Immature natural killer cell (primary cell): ENCODE measurements at places on chromosomes 5 and 9. TPM values are rescaled to one million over a fixed set of nuclear protein-coding genes. Genes with fewer than 3 reads are reported as not detected.

DNA sequence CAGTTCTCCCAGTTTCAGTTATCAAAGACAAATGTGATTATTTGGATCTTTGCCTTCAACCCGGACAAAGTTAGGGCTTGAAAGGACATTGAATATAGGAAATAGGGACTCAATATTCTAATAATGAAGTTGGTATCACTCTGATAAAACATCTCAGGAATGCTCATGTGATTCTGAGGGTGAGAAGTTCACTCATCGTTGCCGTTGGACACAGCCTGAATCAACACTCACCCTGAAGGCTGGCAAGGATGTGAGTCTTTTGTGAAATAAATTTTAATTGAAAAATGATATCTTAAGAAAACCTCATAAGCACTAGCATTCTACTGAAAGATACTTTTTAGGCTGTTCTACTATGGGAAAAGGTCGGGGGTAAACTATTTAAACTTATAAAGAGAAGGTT is 44.8 kb upstream of the C9orf72 start:
- no peaks in the 10 kb centered on the region for H3K4me1 ChIP-seq
- no peaks in the 10 kb centered on the region for H3K36me3 ChIP-seq
- no peak overlapping the region for H3K4me3 ChIP-seq
- H3K27me3 ChIP-seq, result peaks cover 6% of the 10 kb centered on the region

DNA sequence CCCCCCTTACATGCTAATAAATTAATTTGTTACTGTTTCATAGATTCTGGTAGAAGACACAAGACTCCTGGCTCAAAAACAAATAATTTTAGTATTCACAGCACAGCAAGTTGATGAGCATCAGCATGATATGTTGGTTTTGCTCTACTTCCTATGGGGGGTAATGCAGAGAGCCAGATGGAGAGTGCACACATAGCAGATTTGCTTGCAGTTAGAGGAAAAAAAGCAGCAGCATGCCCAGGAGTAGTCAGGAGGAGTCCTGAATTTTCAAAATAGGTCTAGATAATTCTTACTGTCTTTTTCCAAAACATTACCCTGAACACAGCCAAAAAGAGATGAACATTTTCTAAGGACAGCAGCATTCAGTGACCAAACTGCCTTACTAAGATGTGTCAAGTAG is 261.3 kb downstream of the COX7C start:
- no peak overlapping the region for H3K4me3 ChIP-seq
- H3K4me1 ChIP-seq, result no peaks in the 10 kb centered on the region
- DNase-seq, result no peak
- no peaks in the 10 kb centered on the region for H3K27me3 ChIP-seq
- no peaks in the 10 kb centered on the region for H3K36me3 ChIP-seq
- no peak overlapping the region for H3K27ac ChIP-seq

DNA sequence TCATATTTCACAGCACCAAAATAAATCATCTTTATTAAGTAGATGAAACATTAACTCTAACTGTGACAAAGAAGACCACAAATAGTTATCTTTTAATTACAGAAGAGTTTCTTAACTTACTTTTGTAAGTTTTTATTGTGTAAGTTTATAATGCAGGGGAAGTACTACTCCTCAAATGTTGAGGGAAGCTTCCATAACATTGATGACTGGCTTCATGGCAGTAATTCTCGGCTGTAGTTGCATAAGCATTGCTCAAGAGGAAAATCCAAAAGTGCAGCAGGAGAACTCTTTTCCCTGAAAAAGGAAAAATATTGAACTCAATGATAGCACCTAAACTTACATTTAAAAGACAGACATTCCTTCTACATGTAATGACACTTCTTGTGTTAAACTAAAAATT is 4.6 kb downstream of the TSLP start:
- no peaks in the 10 kb centered on the region for H3K36me3 ChIP-seq
- no peak for DNase-seq
- H3K4me1 ChIP-seq, result peaks cover 12% of the 10 kb centered on the region

DNA sequence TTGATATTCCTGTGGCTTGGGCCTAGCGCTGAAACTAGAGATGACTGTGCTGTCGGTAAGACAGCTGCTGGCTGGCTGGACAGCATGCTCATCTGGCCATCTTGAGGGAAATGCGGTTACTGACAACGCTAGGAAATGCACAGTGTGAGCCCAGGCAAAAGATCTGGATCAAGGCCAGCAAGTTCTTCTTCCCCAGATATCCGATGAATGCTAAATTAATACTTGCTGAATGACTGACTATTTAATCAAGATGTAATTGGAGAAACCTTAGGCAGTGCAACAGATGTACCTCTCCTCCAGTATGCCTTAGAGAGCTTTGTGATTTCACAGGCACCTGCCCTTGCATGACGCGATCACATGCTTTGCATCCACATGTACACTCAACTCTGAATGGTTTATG is 659.1 kb downstream of the EFNA5 start:
- no peak overlapping the region for H3K4me3 ChIP-seq
- H3K36me3 ChIP-seq, result no peaks in the 10 kb centered on the region
- H3K27me3 ChIP-seq, result no peaks in the 10 kb centered on the region
- DNase-seq, result no peak
- H3K27ac ChIP-seq, result no peak overlapping the region

GRCh38 chr5:164763206-164763605 is 1257.8 kb downstream of the MAT2B start:
- H3K36me3 ChIP-seq, result no peaks in the 10 kb centered on the region
- H3K4me1 ChIP-seq, result no peaks in the 10 kb centered on the region
- H3K4me3 ChIP-seq, result no peak overlapping the region
- no peak overlapping the region for H3K27ac ChIP-seq

DNA sequence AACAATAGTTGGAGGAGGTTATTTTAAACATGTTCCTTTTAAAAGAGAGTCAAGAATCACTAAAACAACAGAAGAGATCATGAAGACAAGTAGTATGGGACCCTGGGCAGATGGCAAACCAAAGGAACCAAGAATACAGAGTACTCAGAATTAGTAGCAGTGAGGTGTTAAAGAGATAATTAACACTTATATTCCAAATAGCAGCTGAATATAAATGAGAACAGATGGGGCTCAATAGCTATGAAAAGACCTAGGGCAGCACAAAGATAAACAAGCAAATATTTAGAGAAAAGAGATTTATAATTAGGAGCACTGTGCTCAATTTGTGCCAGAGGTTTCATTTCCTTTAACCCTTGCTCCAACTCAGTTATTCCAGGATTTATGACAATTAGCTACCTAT is 159.1 kb downstream of the FAM114A2 start:
- no peak overlapping the region for H3K27ac ChIP-seq
- H3K4me1 ChIP-seq, result no peaks in the 10 kb centered on the region
- DNase-seq, result no peak
- H3K27me3 ChIP-seq, result peaks cover 2% of the 10 kb centered on the region
- H3K4me3 ChIP-seq, result no peak overlapping the region

DNA sequence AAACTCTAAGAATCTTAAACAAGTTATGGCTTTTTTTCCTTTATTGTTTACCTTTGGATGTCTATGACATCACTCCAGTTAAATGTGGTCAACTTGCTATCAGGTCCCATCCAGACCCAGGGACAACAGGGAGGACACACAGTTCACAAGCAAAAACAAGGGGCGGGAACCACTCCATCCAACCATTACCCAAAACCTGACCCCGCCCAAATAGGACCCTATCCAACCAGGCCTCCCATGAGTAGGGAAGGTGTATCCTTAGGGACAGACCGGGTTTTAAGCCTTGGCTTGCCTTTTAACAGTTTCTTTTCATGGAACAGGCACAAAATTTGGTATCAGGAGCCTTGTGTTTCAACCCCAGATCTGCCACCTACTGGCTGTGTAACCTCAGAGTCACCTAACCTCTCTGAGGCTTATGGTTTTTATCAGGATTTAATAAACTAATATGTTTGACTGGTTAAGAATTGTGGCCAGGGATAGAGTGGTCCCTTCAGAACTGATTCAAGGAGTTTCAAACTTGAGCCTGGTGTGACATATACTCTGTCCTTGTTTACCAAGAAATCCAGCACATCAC is 127.7 kb upstream of the RAD23B start:
- H3K4me3 ChIP-seq, result no peak overlapping the region
- H3K36me3 ChIP-seq, result no peaks in the 10 kb centered on the region
- no peaks in the 10 kb centered on the region for H3K4me1 ChIP-seq
- no peak for DNase-seq

DNA sequence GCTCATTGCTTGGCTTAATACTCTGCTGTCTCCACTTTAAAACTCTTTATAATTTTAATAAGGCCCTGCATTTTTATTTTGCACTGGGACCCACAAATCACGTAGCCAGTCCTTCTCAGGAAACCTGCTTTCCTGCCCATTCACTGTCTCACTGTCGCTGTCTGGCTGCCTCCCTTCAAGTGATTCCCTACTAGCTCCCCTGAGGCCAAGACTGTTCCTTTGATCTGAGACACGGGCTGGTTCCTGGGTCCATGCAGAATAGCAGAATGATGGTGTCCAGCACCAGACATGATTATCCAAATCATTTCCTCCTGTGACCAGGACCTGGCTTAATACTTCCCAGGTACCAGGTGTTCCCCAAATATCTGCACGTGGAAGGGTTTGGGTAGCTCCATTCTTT is 597.1 kb upstream of the KLF4 start:
- H3K27ac ChIP-seq, result no peak overlapping the region
- no peaks in the 10 kb centered on the region for H3K36me3 ChIP-seq
- H3K4me1 ChIP-seq, result no peaks in the 10 kb centered on the region
- no peak overlapping the region for H3K4me3 ChIP-seq
- no peak for DNase-seq
- H3K27me3 ChIP-seq, result no peaks in the 10 kb centered on the region

GRCh38 chr9:121120386-121120785 is 45.6 kb downstream of the CNTRL start:
- peak overlapping the region; percentile 89 for H3K27ac ChIP-seq
- DNase-seq, result no peak
- peaks cover 5% of the 10 kb centered on the region for H3K36me3 ChIP-seq
- H3K4me3 ChIP-seq, result peak overlapping the region; percentile 45
- H3K4me1 ChIP-seq, result peaks cover 25% of the 10 kb centered on the region

Gene MAP1B
- 0.15 TPM for polyA plus RNA-seq

Gene ECSCR
- polyA plus RNA-seq, result not detected

Gene SV2C
- not detected for polyA plus RNA-seq
